ENCODE measurements at places on chromosomes 2 and 18.

- H3K4me1 ChIP-seq = no peaks in the 10 kb centered on the region
- no peak overlapping the region for H3K27ac ChIP-seq
- H3K27me3 ChIP-seq = no peaks in the 10 kb centered on the region
- H3K4me3 ChIP-seq = no peak overlapping the region
- H3K36me3 ChIP-seq = no peaks in the 10 kb centered on the region
Measured at GRCh38 chr2:189341077-189341476, 100.2 kb upstream of the WDR75 start.

GRCh38 chr18:46167971-46168370 is 63.8 kb downstream of the HAUS1 start:
- peak overlapping the region; percentile 82 for H3K4me3 ChIP-seq
- H3K4me1 ChIP-seq = peaks cover 26% of the 10 kb centered on the region
- H3K27me3 ChIP-seq = no peaks in the 10 kb centered on the region
- H3K36me3 ChIP-seq = no peaks in the 10 kb centered on the region
- peak; percentile 90 for DNase-seq
- H3K27ac ChIP-seq = peak overlapping the region; percentile 97

DNA sequence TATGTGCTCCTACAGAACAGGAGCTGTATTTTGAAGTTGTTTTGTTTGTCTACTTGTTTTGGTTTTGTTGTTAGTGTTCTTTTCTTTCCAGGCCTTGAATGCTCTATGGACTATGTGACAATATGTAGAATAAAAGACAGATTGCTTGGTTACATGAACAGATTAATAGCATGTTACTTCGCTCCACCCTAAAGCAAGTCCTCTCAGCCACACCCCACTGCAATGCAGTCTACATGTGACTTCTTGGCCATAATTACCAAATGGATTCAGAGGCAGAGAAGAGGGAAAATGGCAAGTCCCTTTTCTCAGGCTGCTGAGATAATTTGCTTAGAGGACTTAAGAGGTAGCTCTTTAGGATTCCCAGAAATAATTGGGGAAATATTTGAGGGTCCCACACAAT is 123.2 kb upstream of the CYP1B1 start:
- DNase-seq = no peak
- H3K4me3 ChIP-seq = no peak overlapping the region
- H3K36me3 ChIP-seq = no peaks in the 10 kb centered on the region
- no peaks in the 10 kb centered on the region for H3K4me1 ChIP-seq
- peaks cover 40% of the 10 kb centered on the region for H3K27me3 ChIP-seq

GRCh38 chr2:179059026-179059700 is 9.2 kb upstream of the CCDC141 start:
- H3K4me3 ChIP-seq = peak overlapping the region; percentile 73
- H3K27ac ChIP-seq = peak overlapping the region; percentile 60
- H3K36me3 ChIP-seq = no peaks in the 10 kb centered on the region
- no peaks in the 10 kb centered on the region for H3K27me3 ChIP-seq
- H3K4me1 ChIP-seq = peaks cover 12% of the 10 kb centered on the region

- no peak overlapping the region for H3K27ac ChIP-seq
- H3K27me3 ChIP-seq = peaks cover 11% of the 10 kb centered on the region
- no peaks in the 10 kb centered on the region for H3K36me3 ChIP-seq
- no peak for DNase-seq
- H3K4me1 ChIP-seq = no peaks in the 10 kb centered on the region
Measured at GRCh38 chr2:47235132-47235531, 80.0 kb upstream of the STPG4 start.

DNA sequence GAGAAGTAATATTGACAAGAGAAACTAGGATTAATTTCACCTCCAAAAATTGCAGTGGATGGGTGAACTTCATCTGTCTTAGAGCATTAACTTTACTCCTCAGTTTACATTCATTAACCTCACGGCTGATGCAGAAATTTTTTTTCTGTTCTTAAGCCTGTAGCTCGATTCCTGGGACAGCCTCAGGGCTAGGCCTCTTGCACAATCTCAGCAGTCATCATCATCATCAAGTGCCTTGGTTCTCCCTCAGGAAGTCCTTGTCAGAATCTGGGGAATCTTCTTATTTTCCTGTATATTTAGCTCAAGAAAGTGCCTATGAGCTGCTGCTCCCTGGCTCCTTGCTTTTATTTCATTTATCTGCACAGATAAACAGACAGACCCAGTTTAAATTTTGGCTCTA is 1272.2 kb upstream of the LRRTM1 start:
- H3K36me3 ChIP-seq = no peaks in the 10 kb centered on the region
- H3K27me3 ChIP-seq = no peaks in the 10 kb centered on the region
- no peak overlapping the region for H3K4me3 ChIP-seq
- no peaks in the 10 kb centered on the region for H3K4me1 ChIP-seq

GRCh38 chr2:6372317-6372901 is 493.3 kb downstream of the CMPK2 start:
- no peaks in the 10 kb centered on the region for H3K36me3 ChIP-seq
- no peak for DNase-seq
- H3K27me3 ChIP-seq = peaks cover 6% of the 10 kb centered on the region

DNA sequence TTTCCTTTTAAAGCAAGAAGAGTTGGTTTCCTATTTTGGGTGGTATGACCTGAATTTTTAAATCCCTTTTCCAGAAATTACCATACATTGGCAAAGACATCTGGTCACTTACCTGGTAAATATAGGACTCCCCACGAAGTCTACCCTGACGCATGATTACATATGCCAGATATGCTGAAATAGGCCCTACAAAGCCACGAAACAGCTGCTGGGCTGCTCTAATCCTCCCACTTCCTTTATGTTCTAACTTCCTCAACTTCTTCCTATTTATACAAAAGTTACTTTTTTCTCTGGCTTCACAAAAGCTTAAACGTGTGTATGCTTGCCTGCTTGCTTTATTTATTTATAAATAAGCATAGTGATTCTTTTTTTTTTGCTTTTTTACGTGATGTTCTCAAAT is 186.0 kb upstream of the EPHA4 start:
- H3K4me1 ChIP-seq = no peaks in the 10 kb centered on the region
- H3K4me3 ChIP-seq = no peak overlapping the region
- no peaks in the 10 kb centered on the region for H3K27me3 ChIP-seq
- DNase-seq = no peak
- peaks cover 7% of the 10 kb centered on the region for H3K36me3 ChIP-seq
- H3K27ac ChIP-seq = no peak overlapping the region

DNA sequence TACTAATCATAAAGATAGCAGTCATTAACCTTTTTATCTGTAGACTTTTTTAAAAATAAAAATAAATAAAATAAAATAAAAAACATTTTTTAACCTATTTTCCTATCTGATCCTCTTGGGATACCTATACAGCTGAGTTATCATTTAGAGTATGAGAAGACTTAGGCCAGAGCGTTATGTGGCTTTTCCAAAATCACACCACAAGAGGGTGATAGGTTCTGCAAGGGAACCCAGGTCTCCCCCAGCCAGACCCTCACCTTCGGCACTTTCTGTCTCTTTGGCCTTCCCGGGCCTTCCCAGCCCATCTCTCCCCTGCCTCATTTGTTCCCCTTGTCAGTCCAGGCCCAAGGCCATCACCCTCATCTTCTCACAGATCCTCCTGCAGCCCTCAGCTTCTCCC is 311.7 kb downstream of the SMAD2 start:
- DNase-seq = no peak
- peaks cover 34% of the 10 kb centered on the region for H3K27me3 ChIP-seq
- H3K27ac ChIP-seq = no peak overlapping the region
- no peaks in the 10 kb centered on the region for H3K4me1 ChIP-seq

- H3K4me3 ChIP-seq = no peak overlapping the region
- DNase-seq = no peak
- H3K27ac ChIP-seq = no peak overlapping the region
- no peaks in the 10 kb centered on the region for H3K27me3 ChIP-seq
Measured at GRCh38 chr18:79447703-79448367, 52.1 kb downstream of the NFATC1 start.

- H3K27ac ChIP-seq = peak overlapping the region; percentile 99
- peak; percentile 90 for DNase-seq
- peaks cover 8% of the 10 kb centered on the region for H3K36me3 ChIP-seq
- no peaks in the 10 kb centered on the region for H3K27me3 ChIP-seq
Measured at GRCh38 chr2:101717071-101717845, 19.8 kb downstream of the MAP4K4 start.

DNA sequence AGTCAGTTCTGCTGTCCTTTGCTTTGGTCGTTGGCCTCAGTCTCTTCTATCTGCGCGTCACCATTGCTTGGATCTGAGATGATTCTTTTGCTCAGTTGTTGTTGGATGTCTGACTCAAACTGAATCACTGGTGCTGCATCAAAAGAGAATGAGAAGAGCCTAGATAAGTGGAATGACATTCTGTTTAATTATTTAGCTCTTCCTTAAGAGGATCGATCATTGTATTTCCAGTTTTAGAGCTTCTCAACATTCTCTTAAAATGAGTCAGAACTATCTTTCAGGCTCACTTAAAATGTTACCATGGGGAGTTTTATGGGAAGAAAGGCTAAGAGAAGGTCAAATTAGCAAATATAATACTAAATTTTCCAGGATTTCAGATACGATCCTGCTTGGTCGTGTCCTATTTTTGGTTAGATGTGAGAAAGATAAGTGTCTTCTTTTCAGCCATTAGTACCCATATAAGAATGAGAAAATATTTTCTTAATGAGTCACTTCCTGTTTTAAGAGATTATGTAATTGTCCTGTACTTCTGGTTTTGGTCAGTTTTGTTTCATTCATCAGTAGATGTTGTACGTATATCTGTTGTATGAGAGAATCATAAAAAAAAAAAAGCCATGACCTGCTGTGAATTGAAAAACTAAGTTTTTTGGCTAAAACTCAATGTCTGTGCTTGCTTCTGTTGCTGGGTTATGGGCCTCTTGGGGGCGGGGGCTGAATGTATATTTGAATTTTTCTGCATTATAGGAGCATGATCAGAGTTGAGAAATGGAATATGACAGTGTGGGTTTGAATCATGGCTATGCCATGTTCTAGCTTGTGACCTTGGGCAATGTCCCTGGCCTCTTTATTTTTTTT is 31.6 kb upstream of the CASP10 start:
- H3K4me3 ChIP-seq = no peak overlapping the region
- DNase-seq = peak; percentile 38
- H3K27ac ChIP-seq = peak overlapping the region; percentile 94

DNA sequence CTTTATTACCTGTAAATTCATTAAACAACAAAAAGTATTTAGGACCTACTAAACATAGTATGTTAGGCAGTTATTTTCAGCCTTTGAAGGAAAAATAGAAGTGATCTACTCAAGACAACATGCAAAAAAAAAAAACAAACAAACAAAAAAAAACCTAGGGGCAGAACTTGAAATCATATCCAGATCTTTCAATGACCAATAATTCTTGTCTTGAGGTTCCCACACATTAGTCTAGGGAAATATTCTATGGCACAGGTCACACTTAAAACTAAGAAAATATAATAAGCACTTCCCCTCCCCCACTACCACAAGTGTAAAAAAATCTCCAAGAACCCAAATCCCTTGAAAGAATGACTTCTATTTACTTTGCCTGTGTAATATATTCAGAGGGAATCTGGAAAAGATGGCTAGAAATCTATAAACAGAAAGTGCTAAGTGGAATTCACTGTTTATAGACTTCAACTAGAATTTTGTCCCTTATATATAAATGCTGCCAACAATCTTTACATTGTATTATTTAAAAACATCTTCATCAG is 3.5 kb downstream of the PELI1 start:
- peaks cover 4% of the 10 kb centered on the region for H3K36me3 ChIP-seq
- DNase-seq = no peak
- H3K27ac ChIP-seq = no peak overlapping the region
- peaks cover 66% of the 10 kb centered on the region for H3K4me1 ChIP-seq
- H3K27me3 ChIP-seq = no peaks in the 10 kb centered on the region
- no peak overlapping the region for H3K4me3 ChIP-seq

DNA sequence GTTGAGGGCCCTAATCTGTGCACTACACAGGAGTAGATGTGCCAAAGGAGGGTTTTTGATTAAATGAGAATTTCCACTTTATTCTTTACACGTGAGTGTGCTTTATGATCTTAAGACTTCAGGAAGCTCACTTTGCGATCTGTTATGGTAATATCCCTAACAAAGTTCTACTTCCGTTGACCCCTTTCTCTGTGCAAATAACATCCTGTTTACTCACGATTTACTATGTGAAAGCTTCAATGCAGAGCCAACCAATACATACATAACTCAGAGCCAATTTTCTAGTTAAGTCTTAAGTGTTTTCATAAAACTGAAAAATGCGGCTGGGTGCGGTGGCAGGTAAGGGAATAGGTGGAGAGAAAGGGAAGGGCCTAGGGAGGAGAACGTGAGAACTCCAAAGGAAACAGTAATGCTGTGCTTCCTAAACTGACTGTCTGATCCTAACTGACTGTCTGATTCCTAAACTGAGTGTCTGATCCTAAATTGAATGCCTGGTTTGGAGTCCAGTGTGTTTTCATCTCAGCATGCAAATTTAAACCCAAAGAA is 87.6 kb downstream of the PLCL1 start:
- no peak overlapping the region for H3K27ac ChIP-seq
- no peak for DNase-seq
- H3K4me1 ChIP-seq = no peaks in the 10 kb centered on the region
- H3K27me3 ChIP-seq = peaks cover 2% of the 10 kb centered on the region
- H3K4me3 ChIP-seq = no peak overlapping the region

DNA sequence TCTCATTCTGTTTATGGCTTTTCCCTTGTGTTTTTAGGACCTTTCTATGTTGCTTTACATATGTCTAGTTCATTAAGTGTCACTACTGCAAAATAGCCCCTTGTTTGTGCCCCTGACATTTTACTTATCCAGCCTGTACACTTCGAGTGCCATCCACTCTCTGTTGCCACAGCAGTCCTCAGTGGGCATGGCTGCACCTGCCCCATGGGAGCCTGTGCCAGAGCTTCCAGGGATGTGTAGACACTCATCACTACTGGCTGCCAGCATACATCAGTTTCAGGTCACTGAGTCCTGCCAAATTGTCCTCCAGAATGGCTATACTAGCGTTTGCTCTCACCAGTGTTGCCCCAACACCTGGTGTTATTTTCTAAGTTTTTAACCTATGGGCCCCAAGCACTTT is 80.4 kb downstream of the ARMC9 start:
- H3K4me1 ChIP-seq = peaks cover 9% of the 10 kb centered on the region
- H3K27ac ChIP-seq = no peak overlapping the region
- no peaks in the 10 kb centered on the region for H3K27me3 ChIP-seq
- no peak for DNase-seq
- H3K36me3 ChIP-seq = no peaks in the 10 kb centered on the region

DNA sequence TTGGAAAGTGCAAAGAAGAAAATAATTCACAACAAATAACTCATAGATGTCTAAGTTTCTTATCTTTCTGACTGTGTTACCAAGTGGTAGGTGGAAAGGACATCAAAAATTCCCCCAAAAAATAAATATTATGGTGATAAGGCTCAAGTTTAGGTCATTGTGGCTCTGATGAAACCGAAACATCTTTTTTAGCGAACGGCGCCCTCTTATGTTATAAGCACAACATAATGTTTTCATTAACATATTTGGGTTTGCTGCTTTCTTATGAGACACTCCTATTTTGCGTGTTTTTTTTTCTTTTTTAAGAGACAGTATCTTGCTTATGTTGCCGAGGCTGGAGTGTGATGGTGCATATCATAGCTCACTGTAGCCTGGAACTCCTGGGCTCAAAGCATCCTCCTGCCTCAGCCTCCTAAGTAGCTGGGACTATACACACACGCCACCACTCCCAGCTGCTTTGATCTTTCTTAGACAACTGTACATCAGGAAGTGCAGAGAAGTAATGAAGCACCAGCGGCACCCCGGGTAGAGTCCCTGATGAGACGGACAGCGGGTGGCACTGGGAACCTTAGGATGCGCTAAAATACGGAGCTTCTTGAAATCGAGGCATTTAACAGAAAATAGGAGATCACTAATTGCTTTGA is 38.5 kb upstream of the SLC35G4 start:
- H3K36me3 ChIP-seq = no peaks in the 10 kb centered on the region
- H3K27ac ChIP-seq = no peak overlapping the region
- peaks cover 2% of the 10 kb centered on the region for H3K4me1 ChIP-seq
- no peak for DNase-seq

Measured in naive B cell (primary cell).